ENCODE measurements at places on chromosomes 7 and 10. TPM values are rescaled to one million over a fixed set of nuclear protein-coding genes. Genes with fewer than 3 reads are reported as not detected.

Gene SPDYE11
- 0.11 TPM for total RNA-seq

Gene PRSS1
- not detected for total RNA-seq

Gene GPR26
- total RNA-seq: not detected

DNA sequence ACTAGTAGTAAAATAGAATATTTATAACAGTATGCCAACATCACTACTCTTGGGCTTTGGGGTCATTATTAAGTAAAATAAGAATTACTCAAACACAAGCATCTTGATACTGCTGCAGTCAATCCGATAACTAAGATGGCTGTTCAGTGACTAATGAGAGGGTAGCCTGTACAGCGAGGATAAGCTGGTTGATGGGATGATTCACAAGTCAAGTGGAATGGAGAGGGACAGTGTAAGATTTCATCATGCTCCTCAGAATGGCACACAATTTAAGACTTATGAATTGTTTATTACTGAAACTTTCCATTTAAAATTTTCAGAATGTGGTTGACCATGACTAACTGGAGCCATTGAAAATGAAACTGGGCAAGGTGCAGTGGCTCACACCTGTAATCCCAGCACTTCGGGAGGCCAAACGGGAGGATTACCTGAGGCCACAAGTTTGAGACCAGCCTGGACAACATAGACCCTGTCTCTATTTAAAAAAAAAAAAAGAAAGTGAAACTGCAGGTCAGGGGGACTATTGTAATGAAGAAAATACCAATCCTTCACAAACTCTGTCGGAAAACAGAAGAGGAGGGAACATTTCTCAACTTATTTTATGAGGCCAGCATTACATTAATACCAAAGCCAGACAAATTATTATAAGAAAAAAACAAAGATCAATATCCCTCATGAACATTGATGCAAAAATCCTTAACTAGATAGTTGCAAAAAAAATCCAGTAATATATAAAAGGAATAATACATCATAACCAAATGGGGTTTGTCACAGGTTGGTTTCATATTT is 11.2 kb downstream of the AVL9 start:
- DNase-seq: no peak

All from mesothelial cell of epicardium (in vitro differentiated cells).